ENCODE measurements at places on chromosomes 7 and 10.

DNA sequence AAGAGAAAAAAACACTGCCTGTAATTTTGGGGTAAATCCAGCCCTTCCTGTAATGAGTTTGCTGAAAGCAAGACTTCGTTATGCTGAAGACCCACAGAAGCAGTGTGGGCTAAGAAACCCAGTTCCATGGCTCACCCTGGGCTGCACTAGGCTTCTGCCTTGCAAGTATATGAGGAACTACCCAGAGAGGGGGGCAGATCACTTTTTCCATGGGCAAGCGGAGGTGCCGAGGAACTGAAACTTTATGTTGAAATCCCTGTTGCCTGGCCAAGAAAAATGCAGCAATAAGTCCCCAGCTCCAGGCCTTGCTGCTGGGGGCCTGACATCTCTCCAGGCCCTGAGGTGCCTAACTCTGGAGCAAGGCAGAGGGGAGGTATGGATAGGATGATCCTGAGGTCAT is 8.5 kb downstream of the RASSF4 start:
- DNase-seq, result no peak

DNA sequence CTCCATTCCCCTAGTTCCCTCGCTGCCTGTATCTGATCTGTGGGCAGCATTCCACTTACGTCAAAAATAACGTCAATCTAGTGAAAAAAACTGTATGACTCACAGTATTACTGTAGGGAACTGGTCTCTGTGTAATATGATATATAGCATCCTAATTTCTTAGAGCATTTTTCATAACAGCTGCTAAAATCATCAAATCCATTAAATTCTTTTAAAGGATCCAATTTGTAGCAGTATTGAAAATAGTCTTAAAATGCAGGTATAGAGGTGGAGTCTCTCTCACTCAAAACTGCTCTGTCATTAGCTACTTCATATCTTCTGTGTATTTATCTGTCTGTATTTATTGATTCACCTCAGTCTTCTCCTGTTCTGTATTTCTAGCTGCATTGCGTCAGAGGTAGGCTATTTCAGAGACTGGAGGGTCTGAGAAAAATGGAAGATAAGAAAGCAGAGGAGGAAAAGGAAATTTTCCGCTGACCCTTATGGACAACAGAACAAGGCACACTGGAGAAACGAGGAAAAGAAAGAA is 59.9 kb downstream of the PON1 start:
- DNase-seq, result no peak

DNA sequence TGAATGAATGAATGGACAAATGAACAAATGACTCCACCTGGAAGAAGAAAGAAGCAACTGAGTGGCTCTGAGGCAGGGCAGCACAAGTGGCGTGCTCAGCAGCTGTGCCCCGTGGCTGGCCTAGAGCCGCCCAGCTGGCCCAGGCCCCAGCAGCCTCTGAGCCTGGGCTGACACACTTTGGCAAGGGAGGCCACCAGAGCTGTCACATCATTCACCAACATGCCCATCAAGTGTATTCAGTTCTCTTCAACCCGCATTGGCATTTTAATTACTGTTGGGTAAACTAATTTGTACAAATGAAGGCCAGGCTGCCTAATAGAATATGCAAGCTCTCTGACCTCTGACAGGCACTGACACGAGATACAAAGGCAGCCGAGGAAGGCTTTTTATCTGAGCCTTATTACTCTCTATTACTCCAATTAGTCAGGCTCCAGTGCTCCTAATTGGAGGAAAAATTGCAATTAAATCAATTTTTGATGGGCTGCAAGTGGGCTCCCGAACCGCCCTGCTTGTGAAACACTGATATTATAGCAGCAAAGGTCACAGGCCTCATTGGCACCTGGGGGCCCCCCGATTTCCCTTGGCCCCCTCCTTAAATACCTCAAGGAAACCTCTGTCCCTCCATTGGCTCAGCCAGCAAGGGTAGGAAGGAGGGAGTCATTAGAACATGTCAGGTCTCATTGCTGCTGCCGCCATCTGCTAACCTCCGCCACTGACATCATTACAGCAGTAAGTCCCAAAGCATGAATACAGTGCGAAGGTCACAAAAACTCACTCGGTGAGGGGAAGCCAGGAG is 41.9 kb downstream of the DPCD start:
- peak; percentile 75 for DNase-seq

GRCh38 chr10:3467052-3467951 is 294.7 kb upstream of the PITRM1 start:
- DNase-seq, result no peak

GRCh38 chr7:832167-832967 is at the start of gene SUN1:
Gene SUN1, plus strand, starts transcription at chr7:832476. Its CDS starts 49 bp downstream, at chr7:832525.
- DNase-seq, result no peak

DNA sequence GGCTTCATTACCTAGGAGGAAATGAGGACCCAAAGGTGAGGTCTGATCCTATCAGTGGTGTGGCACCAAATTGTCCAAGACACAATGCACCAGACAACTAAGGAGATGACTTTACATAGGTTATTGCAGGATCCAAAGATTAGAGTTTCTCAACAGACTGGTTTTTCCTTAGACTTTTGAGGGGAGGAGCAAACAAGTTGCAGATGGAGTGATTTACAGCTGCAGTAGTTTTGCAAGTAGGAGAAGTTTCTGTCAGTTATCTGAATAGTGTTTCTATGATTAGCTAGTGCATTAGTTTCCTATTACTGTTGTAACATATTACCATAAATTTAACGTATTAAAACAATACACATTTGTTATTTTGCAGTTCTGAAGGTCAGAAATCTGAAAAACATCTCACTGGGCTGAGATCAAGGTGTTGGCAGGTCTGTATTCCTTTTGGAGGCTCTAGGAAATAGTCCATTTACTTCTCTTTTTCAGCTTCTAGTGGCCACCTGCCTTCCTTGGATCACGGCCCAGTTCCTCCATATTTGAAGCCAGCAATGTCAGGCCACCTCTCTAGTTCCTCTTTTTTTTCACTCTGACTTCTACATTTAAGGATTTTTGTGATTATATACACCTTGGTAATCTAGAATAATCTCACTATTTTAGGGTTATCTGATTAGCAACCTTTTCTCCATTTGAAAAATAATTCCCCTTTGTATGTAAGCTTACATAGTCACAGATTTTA is 994.9 kb downstream of the REEP3 start:
- DNase-seq, result no peak

DNA sequence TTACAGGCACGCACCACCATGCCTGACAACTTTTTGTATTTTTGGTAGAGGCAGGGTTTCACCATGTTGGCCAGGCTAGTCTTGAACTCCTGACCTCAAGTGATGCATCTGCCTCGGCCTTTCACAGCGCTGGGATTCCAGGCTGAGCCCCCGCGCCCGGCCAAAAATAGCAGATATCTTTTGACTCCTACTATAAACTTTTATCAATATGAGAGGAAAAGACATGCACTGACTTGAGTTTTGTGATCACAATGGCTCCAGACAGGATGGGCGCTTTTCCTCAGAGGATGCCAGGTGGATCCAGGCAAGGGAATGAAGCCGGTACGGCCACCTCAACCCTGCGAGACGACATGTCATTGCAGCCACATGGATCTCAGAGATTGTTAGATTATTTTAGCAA is 123.9 kb downstream of the DNAJB6 start:
- DNase-seq, result no peak

GRCh38 chr10:126731610-126731990 is 61.1 kb upstream of the C10orf90 start:
- DNase-seq, result no peak

DNA sequence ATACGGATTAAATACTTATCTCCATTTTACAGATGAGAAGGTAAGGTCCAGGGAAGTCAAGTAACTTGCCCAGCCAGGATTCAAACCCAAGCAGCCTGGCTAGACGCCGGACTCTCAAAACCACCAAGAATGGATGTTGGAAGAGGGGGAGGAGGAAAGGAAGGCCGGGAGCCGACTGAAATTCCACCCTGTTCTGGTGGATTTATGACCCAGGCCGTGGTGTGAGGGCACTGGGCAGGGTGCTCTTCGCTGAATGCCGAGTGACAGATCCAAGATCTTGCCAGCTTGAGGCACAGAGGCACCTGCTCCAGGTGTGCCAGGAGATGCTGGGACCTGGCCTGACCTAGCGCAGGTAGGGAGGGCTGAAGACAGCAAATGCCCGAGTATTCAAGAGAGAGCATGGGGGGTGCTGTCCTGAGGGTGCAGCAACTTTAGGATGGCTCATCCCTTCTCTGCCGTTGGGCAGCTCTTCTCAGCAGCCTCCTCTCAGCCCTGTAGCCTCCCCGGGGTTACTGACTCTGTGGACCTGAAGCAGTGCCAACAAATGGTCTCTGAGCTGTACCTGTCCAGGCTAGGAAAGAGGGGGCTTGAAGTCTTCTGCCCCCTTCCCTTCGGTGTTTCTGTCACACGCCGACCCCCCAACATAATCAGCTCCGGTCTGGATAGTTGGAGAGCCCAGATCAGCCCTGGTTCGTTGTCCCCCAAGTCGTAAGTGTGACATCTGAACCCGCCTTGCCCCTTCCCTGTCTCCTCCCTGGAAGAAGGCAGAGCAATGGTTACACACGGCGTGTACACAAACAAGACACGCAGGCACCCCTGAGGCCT is 713 bp downstream of the LOXL4 start:
- DNase-seq, result no peak

GRCh38 chr10:124152139-124153022 is 59.0 kb upstream of the CHST15 start:
- no peak for DNase-seq

DNA sequence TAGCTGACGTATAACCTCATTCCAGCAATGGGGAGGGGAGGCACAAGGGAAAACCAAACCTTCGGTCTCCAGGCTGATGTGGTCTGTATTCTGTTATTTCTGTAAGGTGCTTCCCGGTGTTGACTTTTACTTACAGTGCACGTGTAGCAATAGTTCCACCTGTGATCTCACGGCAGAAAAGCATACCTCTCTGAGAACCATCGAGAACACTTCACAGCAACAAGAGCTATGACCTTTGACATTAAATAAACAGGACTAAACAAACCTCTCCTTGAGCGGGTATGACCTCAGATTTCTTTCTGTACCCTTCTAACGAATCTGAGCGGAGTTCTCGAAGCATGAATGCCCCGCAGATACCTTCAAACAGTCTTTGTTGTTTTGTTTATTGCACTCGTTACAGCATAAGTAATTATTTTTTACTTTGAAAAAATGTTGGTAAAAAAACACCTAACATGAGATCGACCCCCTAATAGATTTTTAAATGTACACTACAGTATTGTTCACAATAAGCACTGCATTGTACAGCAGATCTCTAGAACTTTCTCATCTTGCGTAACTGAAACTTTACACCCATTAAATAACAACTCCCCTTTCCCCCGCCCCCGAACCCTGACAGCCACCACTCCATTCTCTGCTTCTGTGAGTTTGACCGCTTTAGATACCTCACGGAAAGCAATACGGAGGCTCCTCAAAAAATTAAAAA is 282.3 kb downstream of the GATA3 start:
- DNase-seq, result no peak

DNA sequence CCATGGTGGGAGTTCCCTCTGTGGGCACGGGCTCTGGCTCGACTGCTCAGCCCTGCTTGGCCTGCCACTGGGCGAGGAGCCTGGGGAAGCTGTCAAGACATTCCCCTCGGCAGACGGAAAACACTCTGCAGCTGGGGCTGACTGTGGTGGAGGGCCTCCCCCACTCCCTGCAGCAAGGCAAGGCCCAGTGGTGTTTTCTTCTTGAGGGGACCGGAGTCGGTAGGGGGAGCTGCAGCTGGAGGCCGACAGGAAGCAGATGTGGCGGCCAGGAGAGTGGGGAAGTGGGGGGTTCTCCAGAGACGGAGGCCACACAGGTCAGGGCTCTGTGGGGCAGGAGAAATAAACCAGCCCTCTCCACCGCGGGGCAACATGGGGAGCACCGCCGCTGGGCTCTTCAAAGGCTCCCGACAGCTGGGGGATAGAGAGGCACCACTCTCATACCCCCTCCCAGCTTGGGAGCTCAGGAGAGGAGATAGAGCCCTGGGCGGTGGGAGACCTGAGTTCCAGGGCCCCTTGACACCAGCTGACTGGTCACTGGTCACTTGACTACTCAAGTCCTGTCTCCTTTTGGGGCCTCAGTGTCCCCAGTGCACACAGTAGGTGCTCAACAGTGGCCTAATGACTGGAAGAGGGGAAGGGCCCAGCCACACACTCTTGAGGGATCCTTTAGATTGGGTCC is 43.4 kb downstream of the PPIF start:
- DNase-seq, result no peak

- no peak for DNase-seq
Measured at GRCh38 chr10:106380706-106381105, 783.8 kb downstream of the SORCS1 start.

DNA sequence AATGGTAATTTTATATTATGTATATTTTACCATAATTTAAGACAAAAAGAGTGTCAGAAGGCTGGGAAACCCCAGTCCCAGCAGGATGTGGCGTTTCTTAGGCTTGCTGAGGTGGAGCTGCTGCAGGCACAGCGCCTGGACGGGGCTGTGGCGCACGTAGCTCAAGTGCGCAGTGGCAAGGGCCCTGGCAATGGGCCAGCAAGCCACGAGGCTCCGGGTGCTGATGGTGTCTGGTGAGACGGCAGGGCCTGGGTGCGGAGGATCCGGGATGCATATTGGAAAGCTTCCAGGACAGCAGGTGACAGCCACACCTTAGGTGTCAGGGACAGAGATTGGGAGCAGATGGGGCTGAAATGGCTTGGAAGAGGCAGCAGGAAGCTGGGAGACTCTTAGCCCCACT is 37.2 kb downstream of the CLEC2L start:
- peak; percentile 94 for DNase-seq

DNA sequence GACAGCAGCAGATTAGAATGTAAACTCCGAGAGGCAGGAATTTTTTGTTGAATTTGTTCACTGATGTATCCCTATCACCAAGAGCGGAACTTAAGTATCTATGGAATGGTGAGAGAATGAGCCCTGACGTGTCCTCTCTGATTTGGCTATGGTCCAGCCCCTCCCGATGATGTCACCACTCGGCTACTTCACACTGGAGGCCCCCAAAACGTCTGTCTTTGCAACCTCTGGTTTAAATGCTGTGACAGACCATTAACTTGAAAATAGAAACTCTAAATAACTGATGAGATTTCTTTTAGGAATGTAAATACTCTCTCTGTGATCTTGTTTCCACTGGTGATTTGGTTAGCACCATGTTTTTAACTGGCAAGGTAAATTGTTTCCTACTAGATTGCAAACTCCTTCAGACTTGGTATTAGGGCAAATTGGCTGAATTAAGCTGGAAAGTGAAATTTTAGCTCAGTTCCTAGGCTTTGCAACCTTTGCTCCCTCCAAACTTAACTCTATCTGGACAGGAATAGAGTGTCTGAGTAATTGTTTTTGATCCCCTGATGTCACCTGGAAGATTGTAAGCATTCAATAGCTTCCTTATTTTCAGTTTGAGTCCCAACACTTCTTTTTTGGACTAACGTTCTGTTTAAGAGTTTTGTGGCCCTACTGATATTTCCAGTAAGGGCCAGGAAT is 19.1 kb downstream of the SLC16A12 start:
- no peak for DNase-seq

Data from NCI-H1105 (cell line).